ENCODE measurements at places on chromosomes 2 and 18.

- DNase-seq = no peak
Observed at GRCh38 chr18:35043207-35043606, 2.0 kb downstream of the MAPRE2 start.

GRCh38 chr2:46184794-46185583 lies 112.2 kb upstream of the EPAS1 start:
- DNase-seq = peak; percentile 13

DNA sequence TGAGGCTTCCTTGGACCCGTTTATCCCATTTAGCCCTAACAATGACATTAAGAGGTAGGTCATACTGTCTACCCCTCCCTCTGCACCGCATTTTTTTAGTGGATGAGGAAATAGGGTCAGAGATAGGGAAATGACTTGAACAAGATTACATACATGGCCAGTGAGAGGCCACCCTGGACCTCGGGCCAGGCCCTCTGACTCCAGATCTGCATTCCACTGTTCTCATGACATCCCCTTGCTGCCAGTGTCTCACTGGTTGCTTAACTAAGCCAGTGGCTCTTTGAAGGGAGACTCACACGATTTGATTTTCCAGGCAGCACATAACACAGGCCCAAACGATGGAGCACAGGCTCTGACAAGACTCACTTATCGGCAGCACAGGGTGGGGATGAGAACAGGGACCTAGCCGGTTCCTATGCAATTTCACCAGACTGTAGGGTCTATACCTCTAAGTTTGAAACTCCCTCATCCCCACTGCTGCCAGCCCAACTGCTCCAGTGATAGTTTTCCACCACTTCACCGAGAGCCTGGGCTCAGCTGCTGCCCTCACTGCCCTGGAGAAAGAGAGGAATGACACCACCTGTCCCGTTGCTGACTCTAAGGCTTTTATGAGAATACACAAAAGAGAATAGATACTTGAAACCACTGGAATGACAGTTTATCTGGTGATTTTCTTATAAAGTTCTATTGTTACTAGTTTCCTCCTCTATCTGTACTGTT lies 82.5 kb downstream of the TMEM247 start:
- no peak for DNase-seq

GRCh38 chr2:154264024-154264423 lies 392.3 kb downstream of the GALNT13 start:
- no peak for DNase-seq

GRCh38 chr2:128389388-128390086 lies 70.9 kb upstream of the HS6ST1 start:
- no peak for DNase-seq

DNA sequence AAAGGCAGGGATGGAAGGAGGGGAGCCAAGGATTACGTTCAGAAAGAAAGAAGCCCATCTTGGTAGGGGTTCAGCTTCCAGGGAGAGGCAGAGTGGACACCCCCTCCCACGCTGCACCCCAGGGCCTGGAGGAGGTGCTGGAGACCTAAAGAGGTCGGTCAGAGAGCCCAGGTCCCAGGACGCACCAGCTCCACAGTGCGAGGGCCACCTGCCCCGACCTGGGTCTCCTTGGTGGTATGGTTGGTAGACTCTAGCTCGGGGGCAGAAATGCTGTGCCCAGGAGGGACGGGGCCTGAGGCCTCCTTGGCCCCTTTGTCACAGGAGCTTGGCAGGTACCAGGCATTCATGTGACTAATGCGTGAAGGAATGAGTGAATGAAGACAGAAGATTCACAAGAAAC lies 87.1 kb upstream of the RAB6C start:
- DNase-seq = no peak

- DNase-seq = no peak
Observed at GRCh38 chr2:38362232-38362631, 14.8 kb downstream of the ATL2 start.

All from activated T-cell treated with anti-CD3 and anti-CD28 coated beads, Interleukin-2, amount 50 U/mL, for 48 hours (primary cell).